H4 (cell line): ENCODE measurements at places on chromosomes 4 and X.
A peak's percentile ranks its signal among the peaks of the same experiment; 100 is the strongest.

- DNase-seq = no peak
Observed at GRCh38 chr4:80498725-80499124, 163.2 kb downstream of the CFAP299 start.

DNA sequence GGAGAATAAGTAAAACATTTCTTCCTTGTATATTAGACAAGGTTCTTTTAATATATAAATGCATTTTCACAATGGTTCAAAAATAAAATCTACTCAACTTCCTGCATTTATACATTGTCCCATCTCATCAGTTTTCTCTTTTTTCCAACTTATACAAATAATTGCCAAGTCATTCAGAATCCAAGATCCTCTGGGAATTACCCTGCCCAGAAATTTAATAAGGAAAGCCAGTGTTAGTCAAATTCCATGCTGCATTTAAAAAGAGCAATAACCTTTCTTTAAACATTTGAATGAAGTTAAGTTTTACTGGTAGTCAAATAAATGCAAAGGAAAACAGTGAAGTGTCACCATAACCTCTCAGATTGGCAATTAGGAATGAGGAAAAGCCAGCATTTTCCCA is 357.9 kb downstream of the PPP3CA start:
- no peak for DNase-seq

GRCh38 chrX:123779908-123780396 is 47.1 kb upstream of the THOC2 start:
- no peak for DNase-seq

DNA sequence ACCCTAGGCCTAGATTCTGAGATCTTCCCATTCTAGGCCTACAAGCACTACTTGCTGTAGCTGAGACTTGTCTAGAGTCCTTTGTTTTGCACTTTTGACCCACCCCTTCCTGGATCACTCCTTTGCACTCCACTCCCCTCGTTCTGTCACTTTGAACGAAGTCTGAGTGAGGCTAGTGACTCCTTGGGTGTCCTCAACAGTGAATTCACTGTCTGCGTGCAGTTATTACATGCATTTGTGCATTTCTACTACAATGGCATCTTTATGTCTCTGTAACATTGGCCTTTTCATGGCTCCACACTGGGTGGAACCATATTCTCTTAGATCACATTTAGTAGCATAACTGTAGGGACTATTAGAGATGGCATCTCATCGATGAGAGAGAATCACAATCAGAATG is 50.5 kb downstream of the OCRL start:
- no peak for DNase-seq

GRCh38 chr4:115274545-115274944 is 161.1 kb upstream of the NDST4 start:
- no peak for DNase-seq

- DNase-seq = peak; percentile 75
Observed at GRCh38 chr4:153750197-153750817, 9.5 kb downstream of the RNF175 start.

GRCh38 chr4:95508421-95508820 is 40.4 kb downstream of the UNC5C start:
- no peak for DNase-seq

DNA sequence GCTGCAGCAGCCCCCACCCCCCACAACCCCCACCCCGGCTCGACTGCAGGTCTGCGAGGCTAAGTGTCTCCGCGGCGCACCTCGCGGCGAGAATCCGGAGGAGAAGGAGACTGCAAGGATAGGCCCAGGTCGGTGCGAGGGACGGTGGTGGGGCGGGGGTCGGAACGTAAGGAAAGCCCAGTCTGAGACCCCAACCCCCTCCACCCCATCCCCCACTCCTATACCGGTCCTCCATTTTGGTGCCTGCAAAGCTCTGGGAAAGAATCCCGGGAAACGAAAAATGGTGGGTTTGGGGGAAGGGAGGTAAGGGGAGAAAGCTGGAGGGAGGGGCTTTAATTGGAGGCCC is 614 bp downstream of the BEX3 start:
- peak; percentile 8 for DNase-seq

GRCh38 chr4:77538144-77538543 is 67.5 kb upstream of the CXCL13 start:
- peak; percentile 71 for DNase-seq

DNA sequence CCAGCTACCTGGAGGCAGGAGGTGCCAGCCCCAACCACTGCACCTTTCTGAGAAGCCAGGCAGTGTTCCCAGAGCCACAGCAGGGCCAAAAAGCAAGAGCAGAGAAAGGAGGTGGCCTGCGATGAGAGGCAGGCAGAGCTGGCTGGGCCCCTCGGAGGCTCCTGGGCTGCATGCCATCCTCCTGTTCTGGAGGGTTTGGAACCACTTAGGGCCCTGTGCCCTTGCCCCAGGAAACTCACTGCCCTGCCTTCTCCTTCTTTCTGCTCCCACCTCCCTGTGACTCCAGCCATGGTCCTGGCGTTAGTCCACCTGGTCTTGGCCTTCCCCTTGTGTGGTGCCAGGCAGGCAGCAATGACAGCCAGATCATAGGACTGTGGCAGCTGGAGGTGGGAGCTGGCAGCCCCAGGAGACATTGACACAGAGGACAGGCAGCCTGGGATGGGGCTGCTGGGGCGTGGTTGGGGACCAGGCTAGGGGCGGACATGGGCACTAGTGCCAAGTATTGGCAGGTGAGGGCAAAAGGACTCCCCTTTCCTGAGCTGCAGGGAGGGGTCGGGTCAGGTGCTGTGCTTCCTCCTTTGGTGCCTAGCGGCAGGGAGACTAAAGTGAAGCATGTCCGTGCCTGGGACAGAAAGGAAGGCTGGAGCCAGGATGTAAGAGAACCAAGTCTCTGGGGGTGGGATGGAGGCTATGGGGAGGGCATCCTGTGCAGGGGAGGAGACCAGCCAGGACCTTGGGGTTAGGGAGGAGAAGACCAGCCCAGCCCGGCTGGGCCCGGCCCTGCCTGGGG is 1.4 kb downstream of the APLN start:
- DNase-seq = no peak

- no peak for DNase-seq
Observed at GRCh38 chr4:87053802-87054767, 119.3 kb downstream of the AFF1 start.

- no peak for DNase-seq
Observed at GRCh38 chrX:41630091-41630490, 58.7 kb upstream of the GPR34 start.

DNA sequence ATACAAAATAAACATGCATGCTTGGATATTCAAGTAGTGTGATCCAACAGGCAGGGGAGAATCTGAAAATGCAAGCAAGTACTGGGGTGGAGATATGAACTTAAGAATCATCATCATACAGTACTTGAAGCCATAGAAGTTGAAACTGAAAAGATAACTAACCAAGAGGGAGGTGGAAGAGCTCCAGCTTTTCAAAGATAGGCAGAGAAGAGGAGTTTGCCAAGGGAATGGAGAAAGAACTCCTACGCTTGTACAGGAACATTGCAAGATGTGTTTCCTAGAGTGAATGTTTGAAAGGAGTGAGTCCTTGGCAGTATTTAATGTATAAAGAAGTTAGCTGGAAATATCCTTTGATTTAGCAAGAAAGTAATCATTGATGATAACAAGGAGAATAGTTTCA is 106.2 kb upstream of the FRMPD4 start:
- no peak for DNase-seq
